ENCODE measurements at places on chromosomes 6 and 20.

GRCh38 chr6:20687494-20687893 lies 153.2 kb downstream of the CDKAL1 start:
- H3K4me1 ChIP-seq = no peaks in the 10 kb centered on the region
- no peak for DNase-seq
- H3K4me3 ChIP-seq = no peak overlapping the region
- H3K27me3 ChIP-seq = no peaks in the 10 kb centered on the region
- no peaks in the 10 kb centered on the region for H3K36me3 ChIP-seq

DNA sequence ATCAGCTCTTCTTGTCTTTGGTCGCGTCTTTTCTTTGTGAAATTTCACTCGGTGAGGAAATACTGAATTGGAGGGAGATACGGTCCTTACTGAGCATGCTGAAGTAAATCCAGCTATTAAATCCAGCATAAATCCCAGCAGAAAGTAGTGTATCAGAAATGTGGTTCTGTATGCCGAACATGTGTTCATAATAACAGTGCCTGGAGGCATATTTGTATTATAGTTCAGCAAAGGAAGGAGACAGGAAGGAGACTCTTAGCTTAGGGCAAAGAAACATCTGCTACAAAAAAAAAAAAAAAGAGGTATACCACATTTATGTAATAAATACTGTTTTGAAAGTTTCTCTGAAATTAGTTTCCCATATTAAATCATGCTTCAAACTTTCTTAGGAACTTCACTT lies 211.8 kb downstream of the PLCB4 start:
- no peak for DNase-seq
- H3K36me3 ChIP-seq = no peaks in the 10 kb centered on the region
- H3K27ac ChIP-seq = no peak overlapping the region
- no peaks in the 10 kb centered on the region for H3K27me3 ChIP-seq
- H3K4me3 ChIP-seq = no peak overlapping the region

DNA sequence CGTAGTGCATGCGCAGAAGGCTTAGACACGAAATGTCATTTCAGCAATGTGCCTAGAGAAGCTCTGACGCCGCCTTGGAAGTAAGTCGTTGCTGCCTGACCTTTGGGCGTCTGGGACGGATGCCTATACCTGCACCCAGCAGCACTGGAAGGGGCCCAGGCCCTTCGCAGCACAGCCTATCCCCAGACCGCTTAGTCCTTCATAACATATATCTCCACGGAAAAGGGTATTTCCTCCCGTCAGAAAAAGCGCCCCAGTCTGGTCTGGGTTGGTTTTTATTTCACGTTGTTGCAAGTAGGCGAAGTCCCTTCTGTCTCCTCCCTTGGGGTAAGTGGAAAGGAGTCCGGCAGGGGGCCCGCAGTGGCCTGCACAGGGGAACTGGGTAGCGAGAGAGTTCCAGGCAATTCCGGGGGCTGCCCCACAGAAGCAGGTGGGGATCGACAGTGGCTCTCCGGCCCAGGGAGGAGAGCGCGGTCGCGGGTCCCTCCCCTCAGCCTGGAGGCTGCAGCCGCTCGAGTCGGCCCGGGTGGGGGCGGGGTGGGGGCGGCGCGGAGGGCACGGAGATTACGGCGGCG lies 559 bp upstream of the EYA4 start:
- no peaks in the 10 kb centered on the region for H3K36me3 ChIP-seq
- DNase-seq = peak; percentile 70
- H3K4me1 ChIP-seq = no peaks in the 10 kb centered on the region
- no peaks in the 10 kb centered on the region for H3K27me3 ChIP-seq
- peak overlapping the region; percentile 54 for H3K4me3 ChIP-seq

- H3K4me3 ChIP-seq = no peak overlapping the region
- H3K27ac ChIP-seq = no peak overlapping the region
- DNase-seq = no peak
- H3K4me1 ChIP-seq = no peaks in the 10 kb centered on the region
Measured at GRCh38 chr6:116217069-116217468, 36.8 kb downstream of the TSPYL4 start.

GRCh38 chr20:52405417-52405816 lies 213.8 kb upstream of the ZFP64 start:
- H3K27ac ChIP-seq = no peak overlapping the region
- DNase-seq = no peak
- no peaks in the 10 kb centered on the region for H3K4me1 ChIP-seq
- H3K27me3 ChIP-seq = no peaks in the 10 kb centered on the region

DNA sequence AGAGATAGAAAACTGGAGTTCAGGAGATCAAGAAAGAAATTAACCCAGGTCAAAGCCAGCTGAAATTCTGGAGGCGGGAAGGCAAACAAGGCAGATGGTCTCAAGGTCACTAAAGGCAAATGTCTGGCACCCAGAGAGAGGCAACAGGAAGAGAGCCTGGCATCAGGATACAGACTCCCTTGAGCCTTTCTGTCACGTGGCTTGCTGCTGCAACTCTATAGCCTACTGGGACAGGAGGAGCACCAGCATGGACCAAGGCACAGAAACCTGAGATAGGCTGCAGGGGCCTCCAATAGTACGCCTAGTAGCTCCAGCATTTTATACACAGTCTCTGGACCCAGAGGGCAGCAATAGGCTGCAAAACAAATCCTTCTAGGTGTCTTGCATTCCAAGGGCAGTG lies 75.1 kb downstream of the SEL1L2 start:
- no peak overlapping the region for H3K27ac ChIP-seq
- no peak for DNase-seq
- no peaks in the 10 kb centered on the region for H3K4me1 ChIP-seq

DNA sequence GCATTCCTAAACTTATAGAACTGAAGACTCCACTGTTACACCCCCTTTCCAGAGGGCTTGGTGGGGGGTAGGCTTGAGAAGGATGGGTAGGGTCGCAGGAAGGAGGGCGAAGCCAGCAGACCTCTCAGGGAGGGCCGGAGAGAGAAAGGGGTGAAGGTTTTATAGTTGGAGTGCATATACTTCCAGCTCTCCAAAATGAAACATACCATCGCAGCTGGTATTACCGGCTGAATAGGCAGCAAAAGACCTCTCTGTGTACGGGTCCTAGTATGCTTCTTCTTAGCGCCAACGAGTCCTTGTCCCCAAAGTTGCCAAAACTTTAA lies 1.0 kb upstream of the VGLL2 start:
- no peak for DNase-seq
- H3K4me1 ChIP-seq = no peaks in the 10 kb centered on the region
- H3K36me3 ChIP-seq = no peaks in the 10 kb centered on the region
- peak overlapping the region; percentile 74 for H3K4me3 ChIP-seq

- DNase-seq = peak; percentile 38
- no peaks in the 10 kb centered on the region for H3K4me1 ChIP-seq
- peaks cover 5% of the 10 kb centered on the region for H3K36me3 ChIP-seq
- no peak overlapping the region for H3K27ac ChIP-seq
Measured at GRCh38 chr20:17624070-17624469, 54.2 kb downstream of the DSTN start.

DNA sequence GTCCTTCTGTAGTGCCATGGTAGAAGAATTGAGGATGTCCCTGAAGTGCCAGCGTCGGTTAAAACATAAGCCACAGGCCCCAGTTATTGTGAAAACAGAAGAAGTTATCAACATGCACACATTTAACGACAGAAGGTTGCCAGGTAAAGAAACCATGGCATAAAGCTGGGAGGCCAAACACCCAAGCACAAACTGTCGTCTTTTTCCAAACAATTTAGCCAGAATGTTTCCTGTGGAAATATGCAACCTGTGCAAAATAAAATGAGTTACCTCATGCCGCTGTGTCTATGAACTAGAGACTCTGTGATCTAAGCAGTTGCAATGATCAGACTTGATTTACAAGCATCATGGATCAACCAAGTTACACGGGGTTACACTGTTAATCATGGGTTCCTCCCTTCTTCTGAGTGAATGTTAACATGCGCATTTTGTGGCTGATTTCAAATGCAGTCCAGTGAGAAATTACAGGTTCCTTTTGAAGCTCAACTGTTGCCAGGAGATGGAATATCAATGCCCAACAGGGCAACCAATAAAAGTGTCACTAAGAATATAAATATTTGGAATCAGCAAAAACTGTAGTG lies 674.9 kb downstream of the GRIK2 start:
- no peak overlapping the region for H3K27ac ChIP-seq
- DNase-seq = no peak
- no peaks in the 10 kb centered on the region for H3K4me1 ChIP-seq
- H3K36me3 ChIP-seq = no peaks in the 10 kb centered on the region
- H3K27me3 ChIP-seq = no peaks in the 10 kb centered on the region

GRCh38 chr6:99521633-99522151 lies 6.5 kb upstream of the USP45 start:
- no peaks in the 10 kb centered on the region for H3K27me3 ChIP-seq
- H3K36me3 ChIP-seq = no peaks in the 10 kb centered on the region
- peak overlapping the region; percentile 54 for H3K27ac ChIP-seq
- DNase-seq = no peak
- no peaks in the 10 kb centered on the region for H3K4me1 ChIP-seq
- peak overlapping the region; percentile 74 for H3K4me3 ChIP-seq

GRCh38 chr20:53621482-53622246 lies 28.0 kb upstream of the ZNF217 start:
- H3K27me3 ChIP-seq = no peaks in the 10 kb centered on the region
- H3K4me1 ChIP-seq = peaks cover 4% of the 10 kb centered on the region
- peak; percentile 56 for DNase-seq
- peak overlapping the region; percentile 62 for H3K27ac ChIP-seq

GRCh38 chr20:57653910-57654309 lies 33.7 kb upstream of the ZBP1 start:
- no peak for DNase-seq
- H3K4me1 ChIP-seq = no peaks in the 10 kb centered on the region
- H3K27ac ChIP-seq = no peak overlapping the region
- no peaks in the 10 kb centered on the region for H3K36me3 ChIP-seq
- H3K4me3 ChIP-seq = no peak overlapping the region

- H3K36me3 ChIP-seq = no peaks in the 10 kb centered on the region
- no peak overlapping the region for H3K4me3 ChIP-seq
- DNase-seq = no peak
- H3K27ac ChIP-seq = no peak overlapping the region
- no peaks in the 10 kb centered on the region for H3K27me3 ChIP-seq
- H3K4me1 ChIP-seq = no peaks in the 10 kb centered on the region
Measured at GRCh38 chr20:51697096-51697826, 70.9 kb downstream of the ATP9A start.

GRCh38 chr6:110364364-110365105 lies 6.4 kb upstream of the METTL24 start:
- H3K27ac ChIP-seq = peak overlapping the region; percentile 90
- no peak overlapping the region for H3K4me3 ChIP-seq
- peaks cover 14% of the 10 kb centered on the region for H3K4me1 ChIP-seq
- no peaks in the 10 kb centered on the region for H3K27me3 ChIP-seq
- H3K36me3 ChIP-seq = no peaks in the 10 kb centered on the region
- DNase-seq = no peak

DNA sequence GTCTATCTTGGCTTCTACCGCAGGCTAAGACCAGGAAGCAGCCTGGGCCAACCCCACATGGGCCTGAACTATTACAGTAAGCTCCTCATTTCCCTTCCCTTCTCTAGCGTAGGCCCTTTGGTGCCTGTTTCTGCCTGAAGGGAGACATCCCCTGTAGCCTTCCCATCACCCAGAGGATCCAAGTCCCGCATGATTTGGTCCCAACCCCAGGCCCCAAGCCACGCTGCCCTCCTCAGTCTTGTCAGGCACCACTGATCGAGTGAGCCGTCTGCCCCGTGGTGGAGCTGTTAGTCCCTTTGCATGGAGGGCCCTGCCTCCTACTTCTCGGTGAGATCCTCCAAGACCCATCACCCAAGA lies 46.4 kb downstream of the EBF4 start:
- H3K27ac ChIP-seq = no peak overlapping the region
- no peak overlapping the region for H3K4me3 ChIP-seq
- H3K4me1 ChIP-seq = no peaks in the 10 kb centered on the region
- H3K27me3 ChIP-seq = no peaks in the 10 kb centered on the region
- no peaks in the 10 kb centered on the region for H3K36me3 ChIP-seq
- no peak for DNase-seq

- H3K4me3 ChIP-seq = peak overlapping the region; percentile 32
- no peak for DNase-seq
- no peaks in the 10 kb centered on the region for H3K27me3 ChIP-seq
- H3K27ac ChIP-seq = no peak overlapping the region
- H3K4me1 ChIP-seq = peaks cover 4% of the 10 kb centered on the region
Measured at GRCh38 chr6:15399641-15400470, 154.0 kb downstream of the JARID2 start.

DNA sequence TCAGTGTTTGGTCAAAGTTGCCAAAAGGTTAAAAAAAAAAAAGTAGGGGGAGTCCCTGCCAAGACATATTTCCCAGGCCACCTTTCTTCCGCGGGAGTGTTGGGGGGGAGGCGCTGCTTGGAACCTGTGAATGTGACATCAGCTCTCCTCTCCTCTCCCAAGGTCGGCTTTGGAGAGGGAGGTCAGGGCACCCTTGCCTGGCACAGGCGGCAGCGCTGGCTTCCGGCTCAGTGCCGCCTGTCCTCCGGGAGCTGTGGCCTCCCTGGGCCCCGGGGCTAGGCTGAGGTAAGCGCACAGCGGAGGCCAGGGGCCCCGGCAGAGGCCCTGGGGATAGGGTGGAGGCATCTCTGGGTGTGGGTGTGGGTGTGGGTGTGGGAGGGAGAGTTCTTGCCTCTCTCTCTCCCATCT lies 1.9 kb upstream of the EDN1 start:
- H3K4me3 ChIP-seq = no peak overlapping the region
- H3K36me3 ChIP-seq = no peaks in the 10 kb centered on the region
- H3K4me1 ChIP-seq = peaks cover 2% of the 10 kb centered on the region

- no peaks in the 10 kb centered on the region for H3K36me3 ChIP-seq
- no peaks in the 10 kb centered on the region for H3K27me3 ChIP-seq
Measured at GRCh38 chr20:10992731-10993130, 318.9 kb upstream of the JAG1 start.

- no peaks in the 10 kb centered on the region for H3K27me3 ChIP-seq
- no peaks in the 10 kb centered on the region for H3K4me1 ChIP-seq
- no peak for DNase-seq
- H3K36me3 ChIP-seq = no peaks in the 10 kb centered on the region
- H3K4me3 ChIP-seq = no peak overlapping the region
Measured at GRCh38 chr6:71733970-71734899, 152.1 kb upstream of the RIMS1 start.

DNA sequence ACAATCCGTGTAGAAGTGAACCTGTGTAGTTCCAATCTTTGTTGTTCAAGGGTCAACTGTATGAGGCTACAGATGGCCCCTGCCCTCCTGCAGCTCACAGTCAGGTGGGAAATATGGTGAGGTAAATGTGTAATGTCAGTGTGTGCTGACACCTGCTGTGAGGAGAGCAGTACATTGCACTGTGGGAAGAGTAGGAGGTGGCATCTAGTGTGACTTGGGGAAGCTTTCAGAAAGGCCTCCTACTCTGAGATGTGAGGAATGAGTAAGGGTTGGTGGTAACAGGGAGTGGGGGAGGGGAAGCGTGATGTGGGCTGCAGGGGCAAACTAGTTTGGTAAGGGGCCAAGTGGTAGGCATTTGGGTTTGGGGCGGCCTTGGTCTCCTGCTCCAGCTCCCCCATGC lies 188.8 kb downstream of the FARS2 start:
- H3K27me3 ChIP-seq = no peaks in the 10 kb centered on the region
- H3K27ac ChIP-seq = no peak overlapping the region
- H3K36me3 ChIP-seq = no peaks in the 10 kb centered on the region
- no peak for DNase-seq

- H3K4me3 ChIP-seq = no peak overlapping the region
- H3K4me1 ChIP-seq = no peaks in the 10 kb centered on the region
- no peak overlapping the region for H3K27ac ChIP-seq
- no peak for DNase-seq
- no peaks in the 10 kb centered on the region for H3K36me3 ChIP-seq
- no peaks in the 10 kb centered on the region for H3K27me3 ChIP-seq
Measured at GRCh38 chr20:58616411-58616810, 34.7 kb upstream of the STX16 start.
